ENCODE measurements at places on chromosomes 5 and 9.
A peak's percentile ranks its signal among the peaks of the same experiment; 100 is the strongest.

GRCh38 chr9:23073136-23073535, 626.5 kb downstream of the DMRTA1 start:
- no peak for DNase-seq

- DNase-seq = no peak
Measured at GRCh38 chr9:19281801-19282200, 51.3 kb downstream of the DENND4C start.

- no peak for DNase-seq
Measured at GRCh38 chr9:101485924-101486692, 47.5 kb upstream of the RNF20 start.

DNA sequence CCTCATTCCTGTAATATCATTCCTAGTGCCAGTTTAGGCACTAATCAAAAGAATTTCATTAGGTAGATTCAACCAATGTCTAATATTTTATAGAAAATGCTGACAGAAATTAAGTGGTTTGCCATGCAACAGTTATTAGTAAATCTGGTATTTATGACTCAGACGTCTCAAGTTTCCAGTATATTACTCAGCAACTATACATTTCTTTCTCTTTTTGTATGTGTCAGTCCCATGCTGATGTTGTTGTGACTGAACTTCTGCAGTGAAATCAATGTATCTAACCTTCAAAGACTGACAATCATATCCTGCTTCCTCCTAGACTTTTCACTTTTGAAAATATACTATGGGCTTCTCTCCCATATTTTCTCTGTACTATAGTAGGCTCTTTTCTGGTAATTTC, 822.5 kb downstream of the NR2F1-AS1 start:
- no peak for DNase-seq

- DNase-seq = no peak
Measured at GRCh38 chr5:157303667-157304327, 37.9 kb downstream of the CYFIP2 start.

DNA sequence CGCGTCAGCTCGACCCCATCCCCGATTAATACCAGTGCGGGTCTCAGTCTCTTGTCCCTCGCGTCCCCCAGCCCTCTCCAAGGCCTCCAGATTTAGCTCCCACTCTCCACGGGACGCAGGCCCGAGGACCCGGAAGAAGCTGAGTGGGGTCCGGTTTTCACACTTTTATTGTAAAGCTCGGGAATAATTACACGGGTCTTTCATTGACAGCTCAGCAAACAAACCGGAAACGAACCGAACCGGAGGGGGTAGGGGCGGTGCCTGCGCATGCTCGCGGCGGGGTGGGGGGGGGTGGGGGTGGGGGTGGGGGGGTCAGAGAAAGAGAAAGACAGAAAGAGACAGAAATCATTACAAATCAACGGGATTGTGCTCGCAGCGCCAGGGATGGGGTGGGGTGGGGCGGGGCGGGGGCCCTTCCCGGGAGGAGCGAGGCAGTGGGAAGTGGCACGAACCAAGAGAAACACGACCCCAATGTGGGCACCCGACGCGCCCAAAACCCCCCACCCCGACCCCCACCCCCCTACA, 27.9 kb downstream of the PCDH1 start:
- DNase-seq = peak; percentile 45

DNA sequence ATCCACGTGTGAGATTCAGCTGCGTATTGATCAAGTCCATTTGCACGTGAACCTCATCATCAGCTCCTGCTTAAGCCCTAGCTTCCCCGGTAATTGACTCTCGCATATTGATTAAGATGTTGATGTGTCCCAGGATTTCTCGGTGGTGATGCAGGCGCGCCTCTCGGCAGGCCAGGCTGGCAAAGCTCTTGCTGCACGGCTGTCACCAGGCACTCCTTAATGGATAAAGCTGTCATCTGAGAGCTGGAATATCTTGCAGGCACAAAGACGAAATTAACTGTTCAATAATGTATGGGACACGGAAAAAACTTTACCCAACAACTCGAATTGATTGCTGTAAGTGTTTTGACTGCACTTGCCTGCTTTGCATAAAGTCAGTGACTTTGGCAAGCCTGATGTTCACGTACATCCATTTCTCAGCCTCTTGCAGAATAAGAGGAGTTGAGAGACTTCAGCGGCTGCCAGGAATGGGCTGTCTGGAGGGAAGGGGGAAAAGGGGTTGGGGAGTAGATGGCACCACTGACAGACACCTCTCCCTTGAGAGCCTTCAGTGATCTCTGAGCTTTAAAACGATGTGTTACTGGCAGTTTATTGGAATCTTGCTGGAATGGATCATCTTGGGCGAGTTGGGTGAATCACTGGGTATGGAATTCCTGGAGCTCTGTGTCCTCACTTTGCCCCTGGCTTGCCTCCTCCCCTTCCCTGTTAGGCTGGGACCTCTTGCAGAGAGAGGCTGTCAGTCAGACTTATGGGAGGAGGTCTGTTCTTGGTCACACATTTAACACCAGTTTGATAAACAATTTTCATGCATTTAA, 650.3 kb downstream of the CCDC171 start:
- DNase-seq = no peak

DNA sequence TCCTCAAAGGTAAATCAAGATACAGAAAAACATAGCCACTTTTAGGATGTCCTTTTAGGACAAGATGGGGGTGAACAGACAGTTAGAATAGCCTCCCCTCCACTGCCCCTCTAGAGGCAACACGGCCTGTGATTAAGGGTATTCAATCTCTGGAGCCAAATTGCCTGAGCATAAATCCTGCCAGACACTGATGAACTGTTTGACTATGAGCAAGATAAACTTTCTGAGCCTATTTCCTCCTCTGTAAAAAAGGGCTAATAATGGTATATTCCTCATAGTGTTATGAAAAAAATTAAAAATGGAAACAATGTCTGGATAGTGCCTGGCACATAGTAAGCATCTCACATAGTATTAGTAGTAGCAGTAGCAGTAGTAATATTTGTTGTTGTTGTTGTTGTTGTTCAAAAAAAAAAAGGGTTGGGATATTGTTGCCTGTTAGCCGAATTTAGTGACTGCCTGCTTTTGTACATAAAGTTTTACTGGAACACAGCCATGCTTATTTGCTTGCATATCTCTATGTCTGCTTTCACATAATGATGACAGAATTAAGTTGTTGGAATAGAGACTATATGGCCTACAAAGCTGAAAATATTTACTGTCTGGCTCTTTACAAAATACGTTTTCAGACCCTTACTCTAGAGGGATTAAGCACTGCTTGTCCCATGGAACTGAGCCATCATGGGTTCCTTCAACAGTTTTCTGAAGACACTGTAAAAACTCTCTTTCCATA, 536.3 kb downstream of the TLE4 start:
- no peak for DNase-seq

DNA sequence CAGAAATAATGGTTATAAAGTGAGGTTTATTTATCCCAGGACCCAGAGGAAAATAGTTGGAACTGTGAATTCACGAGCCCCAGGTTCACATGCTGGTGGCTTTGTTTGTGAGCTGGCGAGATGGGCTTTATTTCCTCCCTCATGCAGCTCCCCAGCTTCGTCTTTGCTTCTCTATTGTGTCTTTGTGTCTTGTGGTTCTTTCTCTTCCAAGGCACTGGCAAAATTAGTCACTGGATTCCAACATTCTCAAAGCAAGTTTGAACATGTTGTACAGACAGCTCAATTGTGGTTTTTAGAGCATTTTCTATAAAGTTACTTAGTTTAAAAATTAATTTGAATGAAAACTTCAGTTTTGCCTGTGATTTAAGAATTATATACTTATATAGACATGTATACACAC, 7.2 kb downstream of the NDUFS6 start:
- no peak for DNase-seq

GRCh38 chr5:34587355-34588241, 68.5 kb upstream of the RAI14 start:
- no peak for DNase-seq

- no peak for DNase-seq
Measured at GRCh38 chr5:138666226-138666742, 86.9 kb upstream of the CTNNA1 start.

- peak; percentile 79 for DNase-seq
Measured at GRCh38 chr5:37370864-37371726, at the start of gene NUP155. Gene NUP155 (minus strand): TSS chr5:37371106. CDS start chr5:37370977, 129 bp downstream.

DNA sequence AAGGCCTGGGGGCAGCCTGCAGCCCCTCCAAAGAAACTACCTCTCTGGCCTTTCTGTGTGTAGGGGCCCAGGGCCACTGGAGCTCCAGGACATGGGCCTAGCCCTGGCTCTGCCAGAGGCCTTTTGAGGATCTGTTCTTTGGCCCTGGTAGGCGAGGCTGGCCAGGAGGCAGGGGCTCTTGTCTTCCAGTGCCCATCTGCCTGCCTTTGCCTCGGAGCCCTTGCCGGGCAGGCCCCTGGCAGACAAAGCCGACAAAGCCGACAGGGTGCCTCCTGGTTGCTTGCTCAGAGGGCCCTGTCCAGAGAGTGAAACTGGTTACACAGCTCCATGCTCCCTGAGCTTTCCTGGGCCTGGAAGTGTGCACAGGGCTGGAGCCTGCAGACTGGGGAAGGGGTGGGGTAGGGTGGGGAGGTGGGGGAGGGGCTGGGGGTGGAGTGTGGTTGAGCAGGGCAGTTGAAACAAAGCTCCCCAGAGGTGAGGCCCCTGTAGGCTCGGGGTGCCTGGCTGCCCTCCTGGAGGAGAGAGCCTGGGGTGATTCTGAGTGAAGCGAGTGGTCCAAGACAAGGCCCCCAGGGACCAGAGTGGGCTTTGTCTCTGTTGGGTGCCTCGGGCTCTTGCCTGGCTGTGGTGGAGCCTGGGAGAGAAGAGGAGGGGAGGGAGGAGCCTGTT, 29.3 kb downstream of the PTPA start:
- DNase-seq = no peak

GRCh38 chr5:1415626-1416360, 29.4 kb downstream of the SLC6A3 start:
- no peak for DNase-seq

DNA sequence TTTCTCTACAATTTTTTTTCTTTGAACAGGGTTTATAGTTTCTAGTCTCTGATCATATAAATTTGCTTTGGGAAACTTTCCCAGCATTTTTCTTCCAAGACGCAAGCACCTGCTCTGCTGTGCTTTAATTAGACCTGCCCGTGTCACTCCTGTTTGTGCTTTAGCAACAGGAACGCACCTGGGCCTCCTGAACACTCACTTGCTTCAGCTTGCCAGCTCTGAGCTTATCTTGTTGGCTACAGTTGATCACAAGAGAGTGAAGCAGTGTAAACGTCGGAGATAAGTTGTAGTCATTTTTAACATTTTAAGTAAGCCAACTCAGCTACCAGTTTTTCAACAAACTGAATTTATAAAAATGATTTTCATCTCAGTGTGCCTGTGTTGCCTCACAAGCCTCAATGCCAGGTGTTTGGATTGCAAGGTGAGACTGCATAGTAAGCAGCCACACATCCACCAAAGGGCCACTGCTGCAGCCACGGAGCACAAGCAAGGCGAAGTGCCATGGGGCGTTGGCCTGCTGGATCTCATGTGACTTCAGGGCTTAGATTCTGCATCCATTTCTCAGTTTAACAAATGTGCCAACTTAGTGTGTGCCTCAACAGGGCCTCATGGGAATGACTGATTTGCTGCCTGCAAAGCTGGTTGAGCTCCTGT, 166.9 kb downstream of the TRIO start:
- no peak for DNase-seq

GRCh38 chr5:28397502-28397941, 1359.1 kb upstream of the CDH9 start:
- no peak for DNase-seq

DNA sequence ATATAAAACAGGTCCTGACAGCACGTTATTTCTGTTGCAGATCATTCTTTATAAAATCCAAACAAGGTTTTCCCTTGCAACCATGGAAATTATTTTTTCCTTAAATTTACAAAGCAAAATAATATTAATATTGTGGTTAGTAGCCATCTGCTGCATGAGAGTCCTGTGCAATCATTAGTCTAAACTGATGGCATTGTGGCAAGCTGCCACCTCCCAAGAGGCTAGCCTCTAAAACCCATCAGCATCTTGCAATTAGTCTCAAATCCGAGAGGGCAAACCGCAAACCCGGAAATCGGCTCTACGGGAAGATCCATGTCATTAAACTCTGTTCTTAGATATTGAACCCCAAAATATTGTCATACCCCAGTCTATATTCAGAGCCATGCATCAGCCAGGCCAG, 11.3 kb upstream of the CDH6 start:
- no peak for DNase-seq

GRCh38 chr5:113425909-113426308, 8.9 kb downstream of the TSSK1B start:
- no peak for DNase-seq

- no peak for DNase-seq
Measured at GRCh38 chr9:86734771-86735170, 212.5 kb downstream of the GAS1 start.

GRCh38 chr9:34492051-34492450, 30.7 kb downstream of the ENHO start:
- DNase-seq = no peak

DNA sequence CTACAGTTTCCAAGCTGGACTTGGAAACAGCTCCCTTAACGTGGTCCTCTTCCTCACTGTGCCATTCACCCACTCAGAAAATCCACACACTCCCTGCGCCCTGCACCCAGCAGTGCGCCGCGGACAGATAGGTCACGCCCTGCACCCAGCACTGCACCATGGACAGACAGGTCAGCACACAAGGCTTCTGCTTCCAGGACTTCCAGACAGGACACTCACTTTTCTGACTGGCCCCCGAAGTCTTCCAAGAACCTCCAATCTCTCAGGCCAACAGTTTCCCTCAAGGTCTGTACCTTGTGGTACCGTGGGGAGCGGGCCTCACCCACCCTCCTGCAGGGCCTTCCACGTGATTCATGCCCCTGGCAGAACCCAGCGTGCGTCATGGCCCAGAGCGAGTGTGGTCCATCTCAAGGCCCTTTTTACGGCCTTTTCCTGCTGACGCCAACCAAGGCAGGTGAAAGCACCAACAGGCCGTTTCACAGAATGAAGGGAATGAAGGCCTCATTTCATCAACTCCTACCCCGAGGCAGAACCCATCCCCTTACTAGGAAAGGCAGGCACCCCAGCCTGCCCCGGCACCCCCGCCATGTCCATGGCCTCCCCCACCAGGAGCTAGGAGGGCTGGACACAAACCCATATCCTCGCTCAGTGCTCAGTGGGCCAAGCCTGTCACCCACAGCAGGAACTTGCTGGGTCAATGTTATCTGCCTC, 17.3 kb downstream of the VAV2 start:
- no peak for DNase-seq

DNA sequence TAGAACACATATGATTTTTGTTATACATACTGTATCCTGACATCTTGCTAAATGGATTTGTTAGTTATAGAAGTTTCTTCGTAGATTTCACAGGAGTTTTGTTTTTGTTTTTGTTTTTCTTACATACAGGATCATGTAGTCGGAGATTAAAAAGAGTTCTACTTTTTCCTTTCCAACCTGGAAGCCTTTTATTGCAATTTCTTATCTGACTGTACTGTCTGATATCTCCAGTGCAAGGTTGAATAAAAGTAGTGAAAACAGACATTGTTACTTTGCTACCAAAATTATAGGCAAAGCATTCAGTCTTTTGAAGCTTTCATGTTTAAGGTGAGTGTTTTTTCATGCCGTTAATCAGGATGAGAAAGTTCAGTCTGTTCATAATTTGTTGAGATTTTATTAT, 117.4 kb upstream of the PRSS3 start:
- DNase-seq = no peak

Data from GM18507 (cell line).